ENCODE measurements at places on chromosomes 2 and 18. TPM values are rescaled to one million over a fixed set of nuclear protein-coding genes. Genes with fewer than 3 reads are reported as not detected.

PPP1R1C gene
- total RNA-seq = 4.8 TPM

LOXHD1 gene
- total RNA-seq = not detected

RTP5 gene
- not detected for total RNA-seq

CLIP4 gene
- total RNA-seq = 40.2 TPM

TMEM17 gene
- 3.7 TPM for total RNA-seq

DNAH7 gene
- 0.40 TPM for total RNA-seq

HOXD11 gene
- 17.3 TPM for total RNA-seq

OR6B2 gene
- not detected for total RNA-seq

GKN2 gene
- total RNA-seq = 0.24 TPM

PSMA8 gene
- not detected for total RNA-seq

RAB17 gene
- 4.1 TPM for total RNA-seq

UGT1A5 gene
- total RNA-seq = not detected

FAM228B gene
- total RNA-seq = 8.6 TPM

LYPD6 gene
- total RNA-seq = 40.4 TPM

CSRNP3 gene
- 4.0 TPM for total RNA-seq

MOCOS gene
- 3.3 TPM for total RNA-seq

KIAA1328 gene
- total RNA-seq = 9.1 TPM

ELOA2 gene
- total RNA-seq = not detected

TMEM247 gene
- not detected for total RNA-seq

DOK6 gene
- not detected for total RNA-seq

CYP20A1 gene
- 23.1 TPM for total RNA-seq

COL5A2 gene
- 1,017 TPM for total RNA-seq

KDSR gene
- 32.9 TPM for total RNA-seq

PDE11A gene
- total RNA-seq = 0.91 TPM

PAX8 gene
- total RNA-seq = 1.8 TPM

METTL8 gene
- total RNA-seq = 52.6 TPM

COQ10B gene
- total RNA-seq = 57.6 TPM

NRBP1 gene
- total RNA-seq = 170 TPM

CYB5A gene
- 0.60 TPM for total RNA-seq

HMSD gene
- 0.12 TPM for total RNA-seq

DSG2 gene
- total RNA-seq = 51.7 TPM

SIX3 gene
- not detected for total RNA-seq

CYS1 gene
- 5.9 TPM for total RNA-seq

GAD1 gene
- 9.9 TPM for total RNA-seq

FBLN7 gene
- total RNA-seq = 2.9 TPM

PRSS56 gene
- not detected for total RNA-seq

DYNAP gene
- total RNA-seq = not detected

MYO5B gene
- total RNA-seq = 29.5 TPM

TUBA4B gene
- not detected for total RNA-seq

MRPS5 gene
- total RNA-seq = 60.7 TPM

CFAP65 gene
- total RNA-seq = 0.26 TPM
